ENCODE measurements at places on chromosomes 4 and X.

- no peak for DNase-seq
These were observed 408.2 kb upstream of the SMIM31 start for GRCh38 chr4:164345756-164346155.

DNA sequence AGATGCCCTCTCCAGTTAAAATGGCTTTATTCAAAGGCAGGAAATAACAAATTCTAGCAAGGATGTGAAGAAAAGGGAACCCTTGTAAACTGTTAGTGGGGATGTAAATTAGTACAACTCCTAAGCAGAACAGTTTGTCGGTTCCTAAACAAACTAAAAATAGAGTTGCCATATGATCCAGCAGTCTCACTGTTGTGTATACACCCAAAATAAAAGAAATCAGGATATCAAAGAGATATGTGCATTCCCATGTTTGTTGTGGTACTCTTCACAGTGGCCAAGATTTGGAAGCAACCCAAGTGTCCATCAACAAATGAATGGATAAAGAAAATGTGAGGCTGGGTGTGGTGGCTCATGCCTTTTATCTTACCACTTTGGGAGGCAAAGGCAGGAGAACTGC is 36.1 kb downstream of the ADH7 start:
- no peak for DNase-seq

GRCh38 chr4:159174645-159175084 is 71.8 kb downstream of the RAPGEF2 start:
- no peak for DNase-seq

DNA sequence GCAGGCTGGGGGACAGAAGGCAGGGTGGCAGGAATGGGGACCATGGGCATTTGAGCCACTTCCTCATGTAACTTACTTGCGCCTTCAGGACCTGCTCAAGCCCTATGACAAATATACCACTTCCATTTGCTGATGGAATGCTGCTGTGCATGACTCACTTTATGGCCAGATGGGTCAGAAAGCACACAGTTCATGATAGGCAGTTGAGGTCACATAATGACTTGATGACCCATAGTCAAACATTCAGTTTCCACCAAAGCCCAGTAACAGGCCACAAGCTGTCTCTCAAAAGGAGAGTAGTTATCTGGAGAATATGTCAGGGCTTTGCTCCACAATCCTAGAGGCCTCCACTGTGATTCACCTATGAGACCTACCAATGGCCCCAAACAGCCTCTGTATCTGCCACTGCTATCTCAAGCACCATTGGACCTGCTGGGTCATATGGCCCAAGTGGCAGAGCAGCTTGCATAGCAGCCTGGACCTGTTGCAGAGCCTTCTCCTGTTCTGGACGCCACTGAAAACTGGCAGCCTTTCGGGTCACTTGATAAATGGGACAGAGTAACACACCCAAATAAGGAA is 5.3 kb upstream of the PAPSS1 start:
- no peak for DNase-seq

- DNase-seq, result no peak
These were observed 250.7 kb downstream of the NAP1L3 start for GRCh38 chrX:93422693-93423092.

DNA sequence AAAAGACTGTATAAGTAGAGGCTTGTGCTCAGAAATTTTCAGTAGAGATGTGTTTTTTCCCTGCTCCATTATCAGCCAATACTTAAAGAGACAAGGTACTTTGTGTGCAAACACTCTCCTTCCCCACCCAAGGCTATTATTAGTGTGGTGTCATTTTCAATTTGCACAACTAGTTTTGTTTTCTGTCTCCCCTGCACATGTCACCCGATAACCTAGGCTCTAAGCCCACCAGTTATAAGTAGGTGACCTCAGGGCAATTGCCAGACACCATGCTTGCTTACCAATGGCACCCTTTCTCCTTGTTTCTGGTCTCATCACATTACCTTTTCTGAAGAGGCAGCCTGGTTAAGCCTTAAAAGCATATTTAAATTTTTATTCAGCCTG is 8.0 kb upstream of the GUCY1A1 start:
- DNase-seq, result no peak

DNA sequence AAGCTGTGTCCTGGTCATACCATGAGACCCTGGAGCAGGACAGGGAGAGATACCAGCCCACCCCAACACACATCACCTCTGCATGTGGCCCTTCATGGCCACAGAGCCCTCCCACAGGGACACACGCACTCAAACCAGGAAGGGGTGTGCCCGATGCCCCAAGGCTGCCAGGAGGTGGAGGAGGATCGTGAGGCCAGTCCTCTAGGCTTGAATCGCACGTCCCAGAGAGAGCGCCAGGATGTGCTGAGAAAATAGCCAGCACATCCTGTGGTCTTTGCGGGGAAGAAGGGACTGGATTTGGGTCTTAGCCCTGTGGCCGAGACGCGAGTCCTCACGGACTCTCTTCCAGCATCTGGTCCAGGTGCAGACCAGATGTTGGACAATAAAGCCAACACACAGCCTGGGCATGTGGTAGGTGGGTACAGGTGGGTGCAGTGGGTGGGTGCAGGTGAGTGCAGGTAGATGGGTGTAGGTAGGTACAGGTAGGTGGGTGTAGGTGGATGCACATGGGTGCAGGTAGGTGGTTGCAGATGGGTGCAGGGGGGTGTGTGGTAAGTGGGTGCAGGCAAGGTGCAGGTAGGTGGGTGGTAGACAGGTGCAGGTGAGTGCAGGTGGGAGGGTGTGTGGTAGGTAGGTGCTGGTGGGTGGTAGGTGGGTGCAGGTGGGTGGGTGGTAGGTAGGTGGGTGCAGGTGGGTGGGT is 94.3 kb upstream of the AFAP1 start:
- DNase-seq, result no peak

- DNase-seq, result no peak
These were observed 252.4 kb upstream of the CPEB2 start for GRCh38 chr4:14749910-14750309.

DNA sequence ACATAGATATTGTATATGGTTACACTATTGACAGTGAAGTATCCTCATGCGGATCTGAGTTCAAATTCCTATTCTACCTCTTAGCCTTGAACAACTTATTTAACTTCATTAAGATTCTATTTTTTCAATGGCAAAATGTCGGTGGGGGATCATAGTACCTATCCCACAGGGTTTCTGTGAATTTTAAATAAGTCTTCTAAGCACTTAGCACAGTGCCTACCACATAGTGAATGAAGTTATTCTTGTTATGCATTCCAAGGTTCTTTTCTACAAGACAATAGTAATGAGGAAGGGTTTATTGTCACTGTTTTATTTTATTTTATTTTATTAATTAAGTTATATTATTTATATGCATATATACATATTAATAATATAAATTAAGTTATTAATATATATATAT is 8.8 kb upstream of the ENAM start:
- no peak for DNase-seq

Data from thoracic aorta (tissue), 2 donors.